ENCODE measurements at places on chromosomes 2 and 18. TPM values are rescaled to one million over a fixed set of nuclear protein-coding genes. Genes with fewer than 3 reads are reported as not detected.

- no peak for DNase-seq
These were observed 52.5 kb downstream of the MARCHF4 start for GRCh38 chr2:216319771-216320170.

- DNase-seq: no peak
These were observed 1283.2 kb upstream of the NXPH2 start for GRCh38 chr2:140063356-140063755.

DNA sequence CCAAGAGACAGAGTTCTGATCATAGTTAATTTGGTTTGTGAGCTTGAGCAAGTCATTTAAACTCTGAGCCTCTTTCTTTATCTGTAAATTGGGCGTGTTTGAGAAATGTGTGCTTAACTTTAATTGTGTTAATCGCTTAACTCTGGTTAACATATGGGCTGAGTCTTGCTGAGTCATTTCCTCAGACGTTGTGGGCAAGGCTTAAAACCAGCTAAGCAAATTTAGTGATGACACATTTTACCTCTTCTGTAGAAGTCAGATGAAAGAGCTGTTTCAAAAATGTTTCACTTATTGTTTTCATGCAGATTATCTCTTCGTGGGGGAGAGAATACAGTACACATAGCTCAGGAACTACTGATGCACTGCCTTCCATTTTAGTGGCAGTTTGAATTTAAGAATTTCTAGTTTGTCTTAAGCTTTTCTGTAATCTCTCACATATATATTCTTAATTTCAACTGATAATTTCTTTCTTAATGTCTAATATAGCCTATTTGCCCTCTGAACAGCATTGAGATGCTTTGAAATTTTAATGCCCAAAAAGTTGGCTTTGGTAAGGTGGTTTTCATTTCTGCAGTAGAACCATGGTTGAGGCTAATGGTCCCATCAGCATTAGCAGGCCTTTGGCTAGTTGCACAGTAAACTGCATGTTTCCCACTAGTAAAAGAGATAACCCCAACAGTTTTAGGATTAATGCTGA lies 34.9 kb downstream of the RAB10 start:
- peak; percentile 24 for DNase-seq

GRCh38 chr2:100936972-100937542 lies 65.0 kb upstream of the RPL31 start:
- DNase-seq: no peak

Gene SPP2
- total RNA-seq: not detected

DNA sequence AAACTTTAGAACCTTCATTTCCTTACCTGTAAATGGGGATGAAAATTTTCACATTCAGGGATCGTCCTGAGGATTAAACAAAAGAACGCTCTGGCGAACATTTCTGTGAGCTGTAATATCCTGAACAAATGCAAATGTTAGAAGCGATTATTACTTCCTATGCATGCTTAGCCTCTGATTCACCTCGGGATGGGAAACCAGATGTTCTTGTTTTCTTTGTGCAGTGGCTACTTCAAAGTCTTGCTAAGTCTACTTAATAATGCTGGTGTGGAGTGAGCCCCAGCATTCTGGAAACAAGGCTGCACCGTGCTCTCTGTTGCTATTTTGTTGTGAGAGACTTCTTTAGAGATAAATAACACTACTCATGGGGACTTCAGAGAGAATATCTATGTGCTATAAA lies 119.1 kb upstream of the PELI1 start:
- no peak for DNase-seq

DNA sequence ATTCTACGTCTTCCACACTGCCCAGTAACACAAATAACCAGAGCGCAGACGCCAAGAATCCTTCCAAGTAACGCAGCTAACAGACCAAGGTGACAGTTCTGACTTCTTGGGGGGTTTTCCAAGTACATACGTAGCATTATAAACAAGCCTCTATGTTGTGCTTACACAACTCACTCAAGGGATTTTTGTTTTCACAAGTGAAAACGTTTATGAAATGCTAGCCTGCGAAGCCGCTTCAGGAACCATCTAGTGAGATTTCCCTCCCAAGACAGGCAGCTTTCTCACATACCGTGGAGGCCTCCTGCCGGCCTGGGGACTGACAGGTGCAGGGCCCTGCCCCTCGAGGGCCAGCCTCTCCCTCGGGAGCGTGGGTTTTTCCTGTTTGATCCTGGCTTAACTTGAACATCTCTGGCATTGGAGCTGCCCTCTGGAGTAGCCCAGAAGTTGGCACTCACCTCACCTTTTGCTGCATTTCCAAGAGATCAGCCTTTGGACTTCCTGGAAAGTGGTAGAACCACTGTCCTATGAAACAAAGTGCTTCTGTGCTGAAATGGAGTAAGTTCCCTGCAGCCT lies 151.1 kb downstream of the MBP start:
- DNase-seq: no peak

Gene PCARE
- not detected for total RNA-seq

Gene SOX11
- 345 TPM for total RNA-seq

DNA sequence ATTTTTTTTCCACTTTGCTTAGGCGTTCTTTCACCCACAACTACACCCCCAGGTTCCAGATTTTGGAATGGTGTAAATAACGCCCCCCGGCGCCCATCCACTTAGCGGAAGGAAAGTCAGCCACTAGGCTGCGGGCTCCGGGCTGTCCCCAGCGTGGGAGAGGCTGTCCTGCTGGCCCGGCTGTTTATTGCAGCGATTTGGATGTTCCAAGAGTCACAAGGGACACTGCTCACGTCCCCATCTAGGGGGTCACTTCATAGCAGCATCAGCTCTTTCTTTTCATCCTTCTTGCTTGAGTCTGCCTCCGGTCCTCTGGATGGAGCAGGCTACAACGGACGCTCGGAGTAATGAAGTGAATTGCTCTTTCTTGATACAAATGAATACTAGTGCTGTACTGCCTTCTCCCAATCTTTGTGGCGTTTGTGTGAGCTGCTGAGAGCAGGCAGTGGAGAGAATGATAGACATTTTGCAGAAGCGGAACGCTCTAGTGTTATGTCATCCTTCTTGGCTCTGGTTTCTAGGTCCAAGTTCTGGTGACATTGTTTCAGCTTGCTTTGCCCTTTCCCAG lies 50.7 kb upstream of the PAIP2B start:
- DNase-seq: peak; percentile 65

Gene FAP
- total RNA-seq: 2.4 TPM

GRCh38 chr2:33215299-33215698 lies 261.1 kb upstream of the RASGRP3 start:
- DNase-seq: no peak

- DNase-seq: no peak
These were observed 221.4 kb upstream of the TRIB2 start for GRCh38 chr2:12495247-12495868.

Gene CNGA3
- total RNA-seq: 1.2 TPM

Gene SKA1
- total RNA-seq: 2.0 TPM

- no peak for DNase-seq
These were observed 103.9 kb upstream of the CBLN2 start for GRCh38 chr18:72648079-72648478.

Gene SLC19A3
- 2.0 TPM for total RNA-seq

- DNase-seq: no peak
These were observed 235.6 kb upstream of the MYT1L start for GRCh38 chr2:2566396-2567323.

- no peak for DNase-seq
These were observed 151.4 kb downstream of the ETAA1 start for GRCh38 chr2:67548317-67549201.

DNA sequence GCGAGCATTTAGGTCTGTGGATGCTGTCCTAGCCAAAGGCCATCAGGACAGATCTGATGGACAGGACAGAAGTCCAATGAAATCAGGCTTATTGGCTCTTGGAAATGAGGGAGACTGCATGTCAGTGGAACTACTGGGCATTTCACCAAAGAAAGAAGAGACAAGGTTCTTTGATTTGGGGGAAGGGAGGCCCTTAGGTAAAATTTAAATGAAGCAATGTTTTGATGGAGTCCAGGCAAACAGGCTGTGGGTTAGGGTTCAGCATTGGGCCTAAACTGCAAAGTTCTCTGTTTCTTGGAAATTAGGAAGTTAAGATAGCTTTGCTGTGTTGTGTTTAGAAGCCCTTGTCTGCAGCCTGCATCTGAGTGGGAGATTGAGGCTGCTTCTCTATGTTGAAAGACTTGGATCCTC lies 31.6 kb upstream of the RNF149 start:
- DNase-seq: no peak

GRCh38 chr18:67549946-67550345 lies 33.4 kb upstream of the DSEL start:
- DNase-seq: no peak

DNA sequence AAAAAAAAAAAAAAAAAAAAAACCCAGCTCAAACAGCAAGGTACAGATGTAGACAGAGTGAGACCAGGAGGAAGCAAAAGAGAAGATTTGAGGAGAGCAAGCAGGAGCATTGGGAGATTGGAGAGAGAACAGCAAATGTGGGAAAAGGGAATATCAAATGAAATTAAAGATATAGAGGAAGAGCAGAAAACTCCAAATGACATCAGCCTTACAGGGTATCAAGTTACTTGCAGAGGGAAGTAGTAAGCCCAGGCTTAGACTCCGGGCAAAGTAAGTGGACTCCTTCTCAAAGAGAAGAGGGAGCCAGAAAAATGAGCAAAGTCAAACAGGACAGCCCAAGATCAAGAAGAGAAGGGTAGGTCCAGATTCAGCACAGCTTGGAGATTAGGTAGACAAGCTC lies 93.3 kb upstream of the PPP1CB start:
- no peak for DNase-seq

Gene RAB6C
- 0.41 TPM for total RNA-seq

DNA sequence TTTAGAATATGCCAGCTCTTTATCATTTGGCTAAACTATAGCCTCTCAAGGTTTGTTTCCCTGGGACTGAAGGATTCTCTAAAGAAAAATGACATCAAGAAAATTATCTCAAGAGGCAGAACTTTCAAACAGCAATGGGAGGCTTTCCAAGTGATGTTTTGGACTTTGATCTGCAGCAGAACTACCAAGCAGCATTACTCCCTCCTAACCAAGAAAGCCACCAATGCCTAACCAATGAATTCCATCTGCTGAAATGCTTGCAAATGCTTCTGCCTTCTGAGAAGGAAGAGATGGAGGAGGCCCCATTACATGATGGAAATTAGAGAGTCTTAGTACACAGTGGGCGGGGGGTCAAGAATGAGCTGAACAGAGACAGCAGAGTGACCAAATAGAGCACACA lies 95.1 kb upstream of the SLC35G4 start:
- DNase-seq: no peak

Gene LCT
- not detected for total RNA-seq

All from frontal cortex (tissue), 4 donors.